Peyer's patch (tissue), 4 donors: ENCODE measurements at places on chromosomes 12 and 14. TPM values are rescaled to one million over a fixed set of nuclear protein-coding genes. Genes with fewer than 3 reads are reported as not detected.
A peak's percentile ranks its signal among the peaks of the same experiment; 100 is the strongest.

Gene NOXRED1
- total RNA-seq, result not detected

DNA sequence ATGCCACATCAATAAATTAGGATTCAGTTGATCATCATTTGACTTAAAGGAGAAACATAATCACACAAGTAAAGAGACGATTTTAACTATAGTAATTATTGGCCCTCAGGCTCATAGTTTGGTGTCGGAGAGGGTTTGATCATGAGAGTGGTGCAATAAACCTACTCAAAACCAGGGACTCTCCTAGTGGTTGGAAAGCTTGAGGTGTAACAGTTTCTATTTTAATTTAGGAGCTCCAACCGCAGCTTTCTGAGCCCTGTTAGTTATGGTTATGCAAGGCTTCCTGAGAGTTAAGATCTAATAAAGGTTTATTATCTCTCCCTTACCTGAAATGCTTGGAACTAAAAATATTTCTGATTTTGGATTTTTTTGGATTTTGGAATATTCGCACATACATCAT is 36.4 kb downstream of the TMTC2 start:
- DNase-seq, result no peak

DNA sequence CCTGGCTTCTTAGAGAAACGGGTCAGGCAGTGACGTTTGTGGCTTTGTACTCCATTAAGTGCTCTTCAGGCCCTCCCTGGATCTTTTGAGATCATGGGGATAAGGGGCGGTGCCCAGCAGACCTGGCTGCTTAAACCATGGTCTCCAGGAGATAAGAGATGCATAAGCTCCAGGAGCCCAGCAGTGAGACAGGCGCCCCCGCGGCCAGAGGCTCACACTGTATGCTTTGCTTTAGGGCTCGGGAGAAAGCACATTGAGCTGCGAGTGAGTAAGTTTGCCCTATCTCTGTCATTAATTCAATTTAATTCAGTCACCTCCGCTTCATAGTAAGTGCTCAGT is 359.5 kb downstream of the CACNA1C start:
- no peak for DNase-seq

DNA sequence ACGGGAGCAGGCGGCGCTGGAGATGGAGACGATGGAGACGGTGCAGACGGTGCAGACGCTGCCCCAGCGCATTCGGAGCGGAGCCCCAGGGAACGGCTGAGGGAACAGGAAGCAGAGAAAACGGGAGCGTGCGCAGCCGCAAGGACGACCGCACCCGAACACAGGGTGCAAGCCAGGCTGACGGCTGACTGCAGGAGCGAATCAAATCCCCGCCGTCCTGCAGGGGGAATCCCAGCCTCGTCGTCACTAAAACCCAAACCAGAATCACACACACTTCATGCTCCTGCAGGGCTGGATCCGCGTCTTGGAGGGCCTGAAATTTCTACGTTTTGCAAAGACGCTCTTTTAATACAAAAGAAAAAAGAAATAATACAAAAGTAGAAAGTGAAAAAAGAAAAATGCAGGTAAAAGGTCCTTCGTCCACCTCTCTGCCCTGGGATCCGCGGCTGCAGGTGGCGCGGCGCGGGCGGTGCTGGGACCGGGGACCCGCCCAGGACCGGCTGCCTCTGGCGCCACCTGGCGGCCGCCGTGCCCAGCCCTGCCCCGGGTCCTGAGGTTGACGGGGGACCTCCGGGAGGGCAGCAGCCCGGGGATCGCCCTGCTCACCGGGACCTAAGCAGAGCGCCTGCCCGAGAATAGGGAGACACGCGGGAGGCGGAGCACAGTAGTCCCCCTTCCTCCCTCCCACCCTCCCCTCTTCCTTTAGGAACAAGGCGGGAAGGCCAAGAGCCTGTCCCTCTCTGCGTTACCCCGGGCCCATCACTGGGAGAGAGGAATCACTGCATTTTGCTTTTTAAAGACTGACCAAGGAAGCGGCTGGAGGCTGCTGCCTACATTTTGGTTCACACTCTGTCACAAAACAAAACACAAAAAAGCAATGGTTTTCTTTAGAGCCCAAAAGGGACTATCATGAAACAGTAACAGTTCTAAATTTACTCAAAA is 20.1 kb downstream of the STX2 start:
- peak; percentile 82 for DNase-seq

GRCh38 chr12:12176402-12176801 is 90.4 kb downstream of the LRP6 start:
- DNase-seq, result no peak
